ENCODE measurements at places on chromosomes 3 and 15.

DNA sequence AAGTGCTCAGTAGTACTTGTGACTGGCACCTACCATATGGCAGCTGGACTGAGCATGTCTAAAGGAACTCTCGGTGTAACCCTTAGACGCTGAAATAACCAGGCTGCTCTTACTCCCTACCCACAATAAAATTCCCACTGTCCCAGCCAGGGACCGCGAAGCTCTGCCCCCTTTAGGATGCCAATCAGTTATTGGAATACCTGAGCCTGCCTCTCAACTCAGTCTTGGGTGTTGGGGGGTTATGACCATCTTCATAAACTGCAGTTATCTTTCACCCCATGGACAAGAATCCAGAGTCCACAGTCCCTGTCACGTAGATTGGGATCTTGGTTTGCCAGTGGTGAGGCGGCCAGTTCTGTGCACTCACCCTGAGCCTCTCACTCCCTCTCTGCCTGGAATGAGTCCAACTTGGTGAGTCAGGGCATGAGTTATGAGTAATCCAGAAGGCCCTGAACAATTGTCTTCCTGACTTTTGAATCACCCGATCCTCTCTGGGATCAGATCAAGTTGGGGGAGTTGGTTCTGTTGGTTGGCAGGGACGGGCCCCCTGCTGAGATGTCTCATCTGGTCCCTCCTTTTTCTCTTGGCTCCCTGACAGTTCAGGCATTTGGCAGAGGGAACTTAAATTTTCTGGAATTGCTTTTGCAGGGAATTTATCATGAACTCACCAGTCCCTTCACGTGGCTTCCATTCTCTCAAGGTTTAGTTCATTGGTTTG is 120.1 kb upstream of the UBE2E1 start:
- no peak for DNase-seq

DNA sequence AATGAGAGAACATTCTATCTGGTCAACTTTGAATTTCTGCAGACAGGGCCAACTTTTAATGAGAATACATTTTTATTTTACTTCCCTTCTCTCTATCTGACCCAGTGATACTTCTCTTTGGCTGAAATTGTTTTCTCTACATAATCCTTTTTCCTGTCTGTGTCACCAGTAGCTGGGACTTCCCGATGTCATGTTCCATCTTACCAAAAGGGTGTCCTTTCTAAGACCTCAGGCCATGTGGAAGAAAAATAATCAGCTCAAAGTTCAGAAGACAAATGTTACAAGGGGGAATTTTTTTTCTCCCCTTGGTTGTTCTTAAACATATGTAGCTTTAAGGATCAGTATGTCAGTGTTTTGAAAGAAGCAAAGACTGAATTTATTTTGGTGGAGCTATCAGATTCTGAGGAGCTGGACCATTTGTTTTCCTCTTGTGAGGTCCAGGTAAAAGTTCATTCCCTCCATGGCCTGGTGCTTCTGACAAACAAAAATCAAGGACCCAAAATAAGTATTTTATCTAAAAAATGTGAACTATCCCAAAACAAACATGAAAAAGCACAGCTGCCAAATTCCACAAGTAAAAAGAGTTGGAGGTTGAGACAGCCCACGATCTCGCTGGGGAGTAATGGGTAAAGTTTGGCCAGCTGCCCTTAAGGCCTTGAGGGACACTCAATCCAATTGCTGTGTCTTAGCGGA is 859.4 kb upstream of the NR2F2 start:
- DNase-seq, result no peak

- DNase-seq, result no peak
Observed at GRCh38 chr3:38047896-38048295, 8.9 kb downstream of the DLEC1 start.

GRCh38 chr3:190601622-190602021 is 87.7 kb downstream of the IL1RAP start:
- DNase-seq, result no peak

GRCh38 chr3:52696830-52697631 is 8.6 kb downstream of the GLT8D1 start:
- DNase-seq, result no peak

GRCh38 chr3:105752791-105753415 is 115.9 kb downstream of the CBLB start:
- DNase-seq, result peak; percentile 69

GRCh38 chr15:44157679-44158078 is 37.4 kb downstream of the FRMD5 start:
- DNase-seq, result no peak

DNA sequence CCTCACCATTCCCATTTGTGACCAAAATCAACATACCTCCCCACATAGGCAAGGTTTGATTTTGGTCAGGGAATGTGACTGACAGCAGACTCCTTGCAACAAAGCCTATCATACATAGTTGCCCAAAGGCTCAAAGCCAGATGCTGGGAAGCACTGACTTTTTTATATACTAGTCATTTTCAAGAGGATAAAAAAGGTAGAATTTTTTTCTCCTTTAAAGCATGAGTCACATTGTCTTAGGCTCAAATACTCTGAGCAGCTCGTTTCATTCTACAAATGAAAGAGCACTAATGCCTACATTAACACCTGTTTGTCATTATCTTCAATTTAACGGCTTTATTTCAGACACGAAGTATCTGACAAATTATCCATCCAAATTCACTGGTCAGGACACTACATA is 36.2 kb downstream of the ICE2 start:
- no peak for DNase-seq

GRCh38 chr3:126501736-126502135 is 15.8 kb downstream of the UROC1 start:
- no peak for DNase-seq

GRCh38 chr3:86993704-86994103 is 2.8 kb upstream of the VGLL3 start:
- no peak for DNase-seq

DNA sequence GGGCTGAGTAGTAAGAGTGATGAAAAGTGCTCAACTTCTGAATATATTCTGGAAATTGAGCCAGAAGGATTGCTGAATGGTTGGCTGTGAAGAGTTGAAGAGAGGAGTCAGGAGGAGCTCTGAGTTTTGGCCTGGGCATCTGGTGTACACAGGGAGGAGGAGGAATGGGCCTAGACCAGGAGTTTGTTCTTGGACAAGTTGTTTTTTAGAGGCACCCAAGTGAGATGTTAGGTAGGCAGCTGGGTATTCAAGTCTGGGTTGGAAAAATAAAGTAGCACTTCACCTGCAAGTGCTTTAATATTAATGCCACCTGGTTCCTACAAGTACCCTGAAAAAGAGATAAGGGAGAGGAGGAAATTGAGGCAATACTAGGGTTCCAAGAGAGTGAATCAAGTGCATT is 14.7 kb downstream of the BSN start:
- no peak for DNase-seq

GRCh38 chr3:140247775-140248174 is 312.8 kb downstream of the CLSTN2 start:
- no peak for DNase-seq

- DNase-seq, result no peak
Observed at GRCh38 chr3:190848870-190849269, 13.6 kb downstream of the GMNC start.

DNA sequence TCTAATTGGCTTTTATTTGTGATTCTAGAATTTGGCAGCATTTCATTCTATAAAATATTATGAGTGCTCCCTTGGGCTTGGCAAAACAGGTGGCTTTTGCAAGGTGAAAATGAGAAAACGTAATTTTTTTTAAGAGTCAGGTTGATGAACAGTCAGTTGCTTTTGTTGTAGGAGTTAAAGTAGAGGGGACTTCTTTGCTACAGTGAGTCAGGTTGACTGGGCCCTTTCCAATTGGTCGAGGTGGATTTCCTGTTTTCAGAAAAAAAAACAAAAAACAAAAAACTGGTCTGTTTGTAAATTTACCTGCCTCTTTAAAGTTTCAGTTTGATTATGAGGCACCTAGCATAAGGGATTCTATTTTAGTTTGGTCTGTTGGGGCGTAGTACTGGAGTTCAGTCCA is 1469.4 kb upstream of the GBE1 start:
- no peak for DNase-seq

DNA sequence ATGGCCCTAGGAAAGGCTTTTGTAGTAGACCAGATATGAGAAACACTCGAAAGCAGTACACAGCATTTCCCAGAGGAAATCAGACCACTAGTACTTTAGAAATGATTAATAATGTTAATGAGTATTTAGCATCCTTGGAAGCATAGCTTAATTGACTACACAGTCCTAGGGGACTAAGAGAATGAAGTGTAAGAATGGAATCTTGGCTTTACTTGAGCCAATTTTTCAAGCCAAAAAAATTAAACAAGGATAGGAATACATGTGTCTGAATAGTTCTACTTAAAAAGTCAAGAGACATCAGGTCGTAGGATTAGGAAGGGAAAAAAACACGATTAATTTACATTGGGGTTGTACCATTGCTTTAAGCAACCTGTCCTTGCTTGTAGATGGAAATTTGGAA is 38.2 kb downstream of the DPPA2 start:
- no peak for DNase-seq

DNA sequence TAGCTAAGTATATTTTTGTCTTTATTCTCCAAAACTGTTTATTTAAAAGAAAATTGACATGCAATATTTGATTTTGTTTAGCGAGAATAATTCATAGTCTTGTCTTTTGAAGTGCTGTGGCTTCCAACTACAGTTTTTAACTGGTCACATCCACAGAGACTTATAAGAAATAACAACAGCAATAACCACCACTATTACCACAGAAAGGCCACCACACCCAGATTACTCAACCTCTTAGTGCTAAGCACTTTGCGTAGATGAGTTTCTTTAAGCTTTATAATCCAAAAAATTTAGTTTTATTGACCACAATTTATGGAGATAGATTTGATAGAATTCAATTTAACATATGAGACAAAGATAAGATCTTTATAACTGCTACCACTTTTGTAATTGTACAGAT is 468.4 kb upstream of the UBE2E2 start:
- DNase-seq, result no peak

DNA sequence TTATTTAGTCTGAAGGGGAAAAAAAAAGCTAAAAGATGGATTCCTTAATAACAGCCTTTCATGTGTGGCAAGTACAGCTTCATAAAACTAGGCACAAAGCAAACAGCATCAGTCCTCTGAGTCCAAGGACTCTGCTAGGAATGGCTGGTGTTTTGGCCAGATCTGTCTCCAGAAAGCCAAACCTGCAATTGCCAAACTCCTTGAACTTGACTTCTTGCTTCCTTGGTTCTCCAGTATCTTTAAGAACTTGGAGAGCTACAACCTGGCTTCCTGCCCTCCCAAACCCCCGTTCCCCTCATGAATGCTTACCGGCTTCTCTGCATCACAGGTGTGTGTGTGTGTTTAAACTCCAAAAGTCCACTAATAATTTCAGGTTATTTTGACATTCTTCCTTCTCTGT is 1.6 kb upstream of the PLOD2 start:
- no peak for DNase-seq

GRCh38 chr3:63240381-63240902 is 37.7 kb upstream of the SYNPR start:
- DNase-seq, result no peak

- DNase-seq, result no peak
Observed at GRCh38 chr3:64414043-64414442, 188.8 kb upstream of the PRICKLE2 start.

DNA sequence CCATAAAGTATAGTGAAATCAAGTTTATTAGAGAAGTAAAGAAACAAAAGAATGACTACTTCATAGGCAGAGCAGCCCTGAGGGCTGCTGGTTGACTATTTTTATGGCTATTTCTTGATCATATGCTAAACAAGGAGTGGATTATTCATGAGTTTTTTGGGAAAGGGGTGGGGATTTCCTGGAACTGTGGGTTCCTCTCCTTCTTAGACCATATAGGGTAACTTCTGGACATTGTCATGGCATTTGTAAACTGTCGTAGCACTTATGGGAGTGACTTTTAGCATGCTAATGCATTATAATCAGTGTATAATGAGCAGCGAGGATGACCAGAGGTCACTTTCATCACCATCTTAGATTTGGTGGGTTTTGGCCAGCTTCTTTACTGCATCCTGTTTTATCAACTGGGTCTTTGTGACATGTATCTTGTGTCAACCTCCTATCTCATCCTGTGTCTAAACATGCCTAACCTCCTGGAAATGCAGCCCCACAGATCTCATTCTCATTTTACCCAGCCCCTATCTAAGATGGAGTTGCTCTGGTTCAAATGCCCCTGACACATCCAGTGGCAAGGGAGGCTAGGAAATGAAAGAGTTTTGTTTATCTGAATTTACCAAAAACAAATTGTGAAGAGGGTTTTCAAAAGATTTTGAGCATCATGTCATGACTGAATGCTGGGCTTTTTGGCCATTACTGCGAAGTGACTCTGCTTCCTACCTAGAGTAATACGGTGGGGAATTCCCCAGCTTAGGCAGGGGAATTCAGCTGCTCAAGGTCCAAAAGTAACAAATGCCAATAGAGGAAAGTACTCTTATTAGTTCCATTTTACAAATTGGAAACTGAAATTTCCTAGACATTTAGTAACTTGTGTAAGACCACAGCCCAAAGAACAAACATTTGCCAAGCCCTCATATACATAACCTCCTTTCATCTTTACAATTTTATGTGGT is 6.2 kb upstream of the SPSB4 start:
- DNase-seq, result no peak

DNA sequence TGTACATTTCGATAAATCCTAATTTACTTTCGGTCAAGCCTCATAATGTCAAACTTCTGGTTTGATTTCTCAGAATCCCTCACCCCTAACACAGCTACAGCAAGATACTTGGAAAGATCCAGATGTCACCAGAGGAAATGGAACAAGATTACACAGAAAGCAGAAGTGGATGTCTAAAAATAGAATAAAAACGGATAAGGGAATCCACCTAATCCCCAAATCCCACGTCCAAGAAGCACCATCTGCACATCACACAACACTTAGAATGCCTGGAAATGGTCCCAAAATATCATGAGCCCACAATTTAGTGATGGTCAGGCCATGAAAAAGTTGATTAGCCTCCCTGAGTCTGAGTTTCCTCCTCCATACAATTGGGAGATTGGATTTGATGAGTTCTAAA is 61.7 kb downstream of the AGTR1 start:
- no peak for DNase-seq

- no peak for DNase-seq
Observed at GRCh38 chr3:150079029-150079739, 108.5 kb upstream of the PFN2 start.

DNA sequence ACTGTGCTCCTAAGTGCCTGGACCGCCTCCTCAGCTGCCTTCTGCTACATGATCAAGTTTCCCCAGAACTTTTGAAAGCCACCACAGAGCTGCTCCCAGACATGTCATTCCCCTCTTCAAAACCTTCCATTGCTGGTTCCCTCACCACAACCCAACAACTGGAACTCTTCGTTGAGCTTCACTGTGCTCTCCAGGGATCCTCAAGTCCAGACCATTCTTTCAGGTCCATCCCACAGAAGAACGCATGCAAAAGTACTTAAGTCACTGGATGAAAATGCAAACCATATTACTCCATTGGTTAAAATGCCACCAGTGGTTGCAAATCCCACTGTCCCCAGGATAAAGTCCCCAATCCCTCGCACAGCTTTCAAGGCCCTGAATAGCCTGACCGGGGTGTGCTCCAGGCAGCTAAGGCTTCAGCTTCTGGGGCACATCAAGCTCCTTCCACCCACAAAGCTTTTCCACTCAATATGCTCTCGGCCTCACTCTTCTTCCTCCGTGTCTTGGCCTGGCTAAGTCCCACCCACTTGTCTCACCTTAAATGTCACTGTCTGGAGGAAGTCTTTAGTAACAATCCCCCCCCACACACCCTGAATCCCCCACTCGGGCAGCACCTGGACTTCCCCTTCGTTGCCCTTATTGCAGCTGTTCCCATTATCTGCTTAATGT is 84.8 kb downstream of the XXYLT1 start:
- no peak for DNase-seq
